ENCODE measurements at places on chromosomes 13 and 19. TPM values are rescaled to one million over a fixed set of nuclear protein-coding genes. Genes with fewer than 3 reads are reported as not detected.

Gene BCAM
- 20.3 TPM for total RNA-seq

Gene ADM5
- total RNA-seq: 0.26 TPM

Gene TRPM4
- 6.9 TPM for total RNA-seq

Gene TMEM150B
- not detected for total RNA-seq

Gene SIGLEC8
- total RNA-seq: not detected

Gene QPCTL
- total RNA-seq: 4.9 TPM

Gene TMC4
- 0.26 TPM for total RNA-seq

Gene DIAPH3
- total RNA-seq: 1.8 TPM

Gene TMEM221
- 0.17 TPM for total RNA-seq
